Adrenal gland (tissue), 19 donors: ENCODE measurements at places on chromosomes 6 and 20.

DNA sequence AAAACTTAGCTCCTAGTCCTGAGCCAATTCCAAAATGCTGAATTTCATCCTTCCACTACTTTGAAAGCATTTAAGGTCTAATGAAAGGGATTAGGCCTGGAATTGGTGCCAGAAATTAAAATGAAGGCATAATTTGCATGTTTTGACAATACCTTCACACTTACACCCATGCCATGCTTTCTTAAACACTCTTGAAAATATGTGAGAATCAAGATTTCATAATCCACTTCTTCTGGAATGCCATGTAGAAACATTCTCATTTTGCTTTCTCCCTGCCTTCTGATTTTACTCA is 77.1 kb downstream of the ANKEF1 start:
- H3K36me3 ChIP-seq: no peaks in the 10 kb centered on the region
- H3K27ac ChIP-seq: no peak overlapping the region
- H3K4me1 ChIP-seq: no peaks in the 10 kb centered on the region

DNA sequence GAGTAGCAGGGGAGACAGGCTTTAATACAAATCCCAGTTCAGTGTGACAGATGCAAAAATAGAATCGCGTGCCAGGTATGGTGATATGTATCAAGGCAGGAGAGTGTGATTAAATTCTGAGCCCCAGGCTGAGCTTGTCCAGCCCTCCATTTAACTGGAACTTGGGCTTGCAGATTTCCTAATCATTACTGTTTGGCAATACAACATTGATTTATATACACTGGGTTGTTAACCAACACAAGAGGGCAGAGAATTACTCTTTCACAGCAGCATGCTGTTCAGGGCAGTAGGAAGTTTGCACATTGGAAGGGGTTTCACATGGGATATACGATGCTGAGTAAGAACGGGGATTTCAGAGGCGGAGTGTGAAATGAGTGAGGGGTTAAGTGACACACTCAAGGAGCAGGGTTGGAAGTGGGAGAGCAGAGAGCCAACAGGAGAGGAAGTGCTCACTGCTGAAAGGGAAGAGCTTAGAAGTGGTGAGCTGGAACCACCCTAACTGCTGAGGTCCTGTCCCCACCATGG is 70.8 kb upstream of the ATXN1 start:
- H3K4me1 ChIP-seq: no peaks in the 10 kb centered on the region
- no peak overlapping the region for H3K4me3 ChIP-seq
- H3K36me3 ChIP-seq: no peaks in the 10 kb centered on the region
- no peak overlapping the region for H3K27ac ChIP-seq

DNA sequence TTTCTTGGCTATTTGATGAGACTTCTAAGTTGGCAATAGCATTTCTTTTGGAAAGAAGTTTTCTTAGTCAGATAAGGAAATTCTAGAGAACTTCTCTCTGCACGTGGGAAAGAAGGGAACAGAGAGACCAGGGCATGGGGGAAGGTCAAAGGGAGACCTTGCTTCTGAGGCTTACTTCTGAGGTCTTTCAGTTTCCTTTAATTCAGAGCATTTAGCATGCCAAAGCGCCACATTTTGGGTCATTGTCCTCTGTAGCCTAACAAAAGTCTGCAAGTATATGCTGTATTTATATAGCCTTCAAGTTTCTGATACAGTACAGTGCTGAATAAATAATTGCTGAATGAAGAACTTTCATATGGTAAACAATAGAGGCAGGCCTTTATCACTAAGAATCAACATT is 95.6 kb downstream of the SAMD3 start:
- H3K4me1 ChIP-seq: no peaks in the 10 kb centered on the region

- H3K4me3 ChIP-seq: no peak overlapping the region
- H3K36me3 ChIP-seq: no peaks in the 10 kb centered on the region
- H3K27me3 ChIP-seq: no peaks in the 10 kb centered on the region
These were observed 34.7 kb upstream of the SYNJ2 start for GRCh38 chr6:157946865-157947532.

DNA sequence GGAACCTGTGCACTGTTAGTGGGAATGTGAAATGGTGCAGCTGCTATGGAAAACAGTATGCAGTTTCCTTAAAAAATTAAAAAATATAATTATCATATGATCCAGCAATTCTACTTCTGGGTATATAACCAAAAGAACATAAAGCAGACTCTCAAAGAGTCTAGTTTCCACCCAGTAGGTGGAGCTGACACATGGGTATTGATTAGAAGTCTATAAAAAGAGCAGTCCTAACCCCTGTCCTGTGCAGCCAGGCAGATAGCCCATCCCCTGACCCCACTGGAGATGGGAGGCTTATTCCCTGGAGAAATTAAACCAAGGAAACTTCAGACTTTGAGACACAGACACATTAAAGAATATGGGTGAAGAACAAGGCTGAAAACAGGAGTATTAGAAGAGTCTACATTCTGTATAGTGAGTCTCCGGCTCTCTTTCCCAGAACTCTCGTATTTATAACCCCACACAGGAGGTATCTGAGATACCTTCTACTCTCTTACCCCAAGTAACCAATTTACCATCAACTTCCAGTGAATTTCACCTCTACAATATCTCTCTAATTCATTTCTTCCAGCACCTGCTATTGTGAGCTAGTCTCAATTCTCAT is 92.3 kb downstream of the SEL1L2 start:
- H3K4me1 ChIP-seq: no peaks in the 10 kb centered on the region
- no peaks in the 10 kb centered on the region for H3K36me3 ChIP-seq
- DNase-seq: no peak
- H3K27ac ChIP-seq: no peak overlapping the region
- no peaks in the 10 kb centered on the region for H3K27me3 ChIP-seq

DNA sequence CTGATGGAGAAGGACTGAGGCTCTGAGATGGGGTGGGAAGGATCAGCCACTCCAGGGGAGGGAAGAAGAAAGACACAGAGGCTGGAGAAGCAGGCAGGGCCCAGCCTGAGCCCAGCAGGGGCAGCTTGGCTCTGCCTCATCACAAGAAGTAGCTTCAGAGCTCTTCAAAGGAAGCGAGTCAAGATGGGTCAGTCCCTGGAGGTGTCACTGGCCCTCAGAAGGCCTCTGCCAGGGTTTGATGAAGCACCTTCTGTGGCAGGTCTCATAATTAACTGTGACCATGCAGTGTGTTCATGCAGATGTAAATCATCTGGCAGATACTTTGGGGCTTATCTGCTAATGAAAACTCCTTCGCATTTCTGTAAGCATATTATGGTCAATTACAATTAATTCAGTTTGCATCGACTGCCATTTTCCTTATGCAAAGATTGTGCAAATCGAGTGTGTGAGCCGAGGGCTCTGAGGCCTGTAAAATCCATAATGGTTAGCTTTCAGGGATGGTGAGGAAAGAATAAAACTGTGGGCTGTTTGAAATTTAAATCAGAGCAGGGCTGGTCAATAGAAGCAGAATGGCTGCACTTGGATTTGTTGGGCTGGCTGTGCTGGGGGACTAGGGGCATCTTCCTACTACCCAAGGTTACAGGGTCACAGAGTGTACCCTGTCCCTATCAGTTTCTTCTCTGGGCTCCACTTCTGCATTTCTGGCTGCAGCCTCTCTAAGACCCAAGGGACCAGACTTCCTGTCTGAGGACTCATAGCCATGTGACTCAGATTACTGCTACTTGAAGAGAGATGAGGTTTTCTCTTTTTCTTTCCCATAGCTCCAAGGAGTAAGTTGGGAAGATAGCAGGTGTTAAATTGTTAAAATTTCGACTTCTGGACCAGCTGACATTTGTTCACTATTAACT is 376.6 kb downstream of the DHX35 start:
- H3K4me3 ChIP-seq: no peak overlapping the region
- peaks cover 6% of the 10 kb centered on the region for H3K4me1 ChIP-seq
- no peak overlapping the region for H3K27ac ChIP-seq

- H3K27ac ChIP-seq: no peak overlapping the region
- DNase-seq: no peak
- no peaks in the 10 kb centered on the region for H3K4me1 ChIP-seq
- H3K36me3 ChIP-seq: no peaks in the 10 kb centered on the region
These were observed 5.3 kb downstream of the RNF144B start for GRCh38 chr6:18392346-18392877.

GRCh38 chr20:15561707-15562404 is 1011.4 kb downstream of the KIF16B start:
- no peaks in the 10 kb centered on the region for H3K27me3 ChIP-seq
- DNase-seq: no peak
- H3K36me3 ChIP-seq: no peaks in the 10 kb centered on the region

- no peak for DNase-seq
- peaks cover 57% of the 10 kb centered on the region for H3K4me1 ChIP-seq
- no peak overlapping the region for H3K27ac ChIP-seq
- no peaks in the 10 kb centered on the region for H3K36me3 ChIP-seq
- no peak overlapping the region for H3K4me3 ChIP-seq
These were observed 41.0 kb downstream of the GNAS start for GRCh38 chr20:58893355-58894120.

GRCh38 chr6:18395856-18396197 is 8.7 kb downstream of the RNF144B start:
- H3K27ac ChIP-seq: no peak overlapping the region
- no peaks in the 10 kb centered on the region for H3K4me1 ChIP-seq
- DNase-seq: no peak
- H3K4me3 ChIP-seq: no peak overlapping the region
- H3K36me3 ChIP-seq: no peaks in the 10 kb centered on the region

DNA sequence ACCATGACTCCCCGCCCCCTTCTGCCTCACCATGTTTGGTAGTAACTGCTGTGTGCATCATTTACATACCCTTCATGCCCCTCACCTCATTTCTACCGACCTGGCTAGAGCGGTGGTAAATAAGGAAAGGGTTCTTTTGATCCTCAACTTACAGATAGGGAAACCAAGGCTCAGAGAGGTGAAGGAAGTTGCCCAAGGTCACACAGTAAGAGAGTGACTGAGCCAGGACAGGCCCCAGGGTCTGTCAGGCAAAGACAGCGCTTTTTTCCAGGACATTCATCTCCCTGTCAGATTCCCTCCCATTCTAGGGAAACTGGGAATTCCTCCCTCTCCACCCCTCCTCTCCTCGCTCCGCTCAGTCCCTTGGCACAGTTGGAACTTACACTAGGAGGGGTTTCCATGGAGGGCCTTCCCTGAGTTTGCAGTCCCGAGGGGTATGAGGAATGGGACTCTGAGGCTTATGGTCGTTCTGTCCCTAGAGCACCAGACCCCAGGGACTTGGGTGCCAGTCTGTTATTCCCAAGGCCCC is 2.0 kb downstream of the VSTM2L start:
- no peaks in the 10 kb centered on the region for H3K27me3 ChIP-seq
- no peak overlapping the region for H3K27ac ChIP-seq

GRCh38 chr6:44309092-44309491 is 4.1 kb downstream of the AARS2 start:
- H3K27me3 ChIP-seq: no peaks in the 10 kb centered on the region
- no peak overlapping the region for H3K27ac ChIP-seq
- no peak overlapping the region for H3K4me3 ChIP-seq
- DNase-seq: no peak

DNA sequence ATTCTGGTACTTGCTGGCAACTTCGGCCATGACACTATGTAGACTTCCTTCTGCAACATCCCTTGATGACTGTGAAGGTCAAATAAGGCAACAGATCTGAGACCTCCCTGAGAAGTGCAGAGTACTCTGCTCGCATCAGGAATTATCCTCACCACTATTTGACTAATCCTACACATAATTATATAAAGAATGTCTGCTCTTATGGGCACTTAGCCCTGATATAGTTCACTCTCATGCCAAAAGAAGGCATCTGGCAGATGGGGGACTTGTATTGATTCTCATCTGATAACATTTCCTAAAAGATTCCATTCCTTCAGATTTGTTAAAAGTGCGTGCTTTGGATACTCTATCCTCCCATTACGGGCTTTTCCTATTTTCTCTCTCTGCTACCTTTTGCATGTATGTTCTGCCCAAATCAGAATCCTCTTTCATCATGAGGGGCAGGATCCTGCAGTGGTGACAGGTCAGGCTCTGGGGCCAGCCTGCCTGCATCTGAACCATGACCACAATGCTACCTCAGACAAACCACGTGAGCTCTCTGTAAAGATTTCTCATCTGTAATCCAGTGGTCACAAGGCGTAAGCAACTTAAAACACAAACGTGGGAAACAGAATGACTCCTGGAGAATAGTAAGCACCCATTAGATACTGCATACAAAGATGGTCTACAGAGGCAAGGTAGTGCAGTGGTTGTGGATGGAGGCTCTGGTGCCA is 134.0 kb downstream of the GJA10 start:
- H3K27ac ChIP-seq: no peak overlapping the region
- no peaks in the 10 kb centered on the region for H3K4me1 ChIP-seq
- H3K36me3 ChIP-seq: no peaks in the 10 kb centered on the region
- no peak for DNase-seq
- no peaks in the 10 kb centered on the region for H3K27me3 ChIP-seq

DNA sequence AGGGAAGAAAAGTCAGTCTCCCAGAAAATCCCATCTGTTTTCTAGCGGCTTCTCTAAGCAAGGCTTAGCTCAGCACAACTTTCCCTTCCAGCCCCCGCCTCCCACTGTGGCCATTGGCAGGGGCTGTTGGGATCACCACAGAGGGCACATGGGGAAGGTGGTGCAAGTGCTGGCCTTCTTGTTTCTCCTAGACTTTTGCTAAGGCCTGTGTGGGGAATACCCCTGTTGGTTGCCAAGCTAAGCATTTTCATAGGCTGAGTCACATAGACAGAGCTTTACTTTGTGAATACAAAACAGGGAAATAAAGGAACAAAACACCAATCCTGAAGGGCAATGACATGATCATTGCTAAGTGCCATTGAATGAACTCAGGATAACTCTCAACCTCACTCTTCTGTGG is 32.4 kb upstream of the TIAM2 start:
- H3K4me1 ChIP-seq: no peaks in the 10 kb centered on the region
- no peak for DNase-seq
- no peaks in the 10 kb centered on the region for H3K27me3 ChIP-seq

GRCh38 chr20:57288651-57289277 is 22.3 kb upstream of the BMP7 start:
- DNase-seq: no peak
- H3K4me3 ChIP-seq: no peak overlapping the region
- H3K27ac ChIP-seq: no peak overlapping the region
- H3K4me1 ChIP-seq: no peaks in the 10 kb centered on the region
- no peaks in the 10 kb centered on the region for H3K36me3 ChIP-seq

DNA sequence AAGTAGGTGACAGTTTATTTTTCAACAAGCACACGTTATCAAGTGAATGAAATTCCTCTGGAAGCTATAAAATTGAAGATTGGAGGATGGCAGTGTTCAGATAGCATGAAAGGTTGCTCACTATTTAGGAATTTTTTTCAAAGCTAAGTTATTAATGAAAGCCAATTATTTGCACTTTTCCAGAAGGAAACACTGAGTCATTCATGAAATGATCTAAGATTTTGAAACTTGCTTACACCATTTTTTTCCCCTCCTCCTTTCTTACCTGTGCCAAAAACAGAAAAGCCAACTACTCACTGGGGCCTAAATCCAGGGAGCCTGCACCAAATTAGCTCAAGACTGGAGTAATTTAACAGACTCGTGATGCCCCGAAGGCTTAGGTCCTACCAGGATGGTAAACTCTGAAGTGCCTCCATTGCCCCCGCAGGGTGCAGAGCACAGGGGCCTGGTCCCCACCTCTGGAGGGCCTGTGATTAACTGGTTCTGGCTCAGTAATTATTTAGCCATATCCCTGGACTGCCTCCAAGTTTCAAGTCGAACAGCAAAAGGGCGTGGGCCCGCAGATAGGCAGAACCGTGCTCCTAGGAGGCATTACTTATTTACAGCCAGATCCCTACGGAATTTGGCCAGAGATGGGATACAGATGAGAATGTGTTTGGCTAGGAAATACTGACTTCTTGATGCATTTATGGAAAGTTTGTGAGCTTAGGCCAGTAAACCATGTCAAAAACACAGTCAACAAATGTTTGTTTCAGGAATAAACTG is 28.0 kb upstream of the ZNF217 start:
- H3K27ac ChIP-seq: peak overlapping the region; percentile 97
- H3K4me3 ChIP-seq: no peak overlapping the region
- H3K36me3 ChIP-seq: no peaks in the 10 kb centered on the region
- peaks cover 48% of the 10 kb centered on the region for H3K4me1 ChIP-seq
- H3K27me3 ChIP-seq: no peaks in the 10 kb centered on the region
- peak; percentile 69 for DNase-seq
